ENCODE measurements at places on chromosomes 7 and 10. TPM values are rescaled to one million over a fixed set of nuclear protein-coding genes. Genes with fewer than 3 reads are reported as not detected.
A peak's percentile ranks its signal among the peaks of the same experiment; 100 is the strongest.

- no peak for DNase-seq
- no peak overlapping the region for H3K27ac ChIP-seq
- peaks cover 20% of the 10 kb centered on the region for H3K36me3 ChIP-seq
- H3K4me3 ChIP-seq: no peak overlapping the region
Observed at GRCh38 chr7:149296368-149296767, 34.4 kb downstream of the ZNF783 start.

DNA sequence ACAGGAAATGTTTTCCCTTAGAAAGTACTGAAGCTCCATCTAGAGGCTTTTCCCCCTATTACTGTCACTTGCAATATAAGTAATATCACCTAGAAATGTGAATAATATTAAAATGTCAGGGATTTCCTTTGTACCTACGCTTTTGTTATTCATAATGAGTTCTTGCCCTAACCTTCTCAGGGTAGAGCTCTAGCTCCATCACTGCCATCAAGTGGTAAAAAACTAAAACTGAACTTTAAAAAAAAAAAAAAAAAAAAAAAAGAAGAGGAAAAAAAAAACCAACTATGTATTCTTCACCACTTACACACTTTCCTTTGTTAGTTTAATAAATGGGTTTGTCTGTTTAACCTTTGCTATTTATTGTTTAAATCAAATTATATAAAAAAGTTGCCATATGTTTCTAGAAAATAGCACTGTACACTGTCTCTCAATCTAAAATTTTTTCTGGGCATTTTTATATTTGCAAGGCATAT, 49.9 kb downstream of the DNAJC1 start:
- no peaks in the 10 kb centered on the region for H3K4me1 ChIP-seq
- no peak overlapping the region for H3K4me3 ChIP-seq
- no peak for DNase-seq
- H3K27ac ChIP-seq: no peak overlapping the region

GRCh38 chr7:22895140-22895827, 72.6 kb upstream of the TOMM7 start:
- no peaks in the 10 kb centered on the region for H3K27me3 ChIP-seq
- DNase-seq: no peak
- H3K4me1 ChIP-seq: no peaks in the 10 kb centered on the region
- no peak overlapping the region for H3K27ac ChIP-seq
- H3K36me3 ChIP-seq: no peaks in the 10 kb centered on the region
- no peak overlapping the region for H3K4me3 ChIP-seq

DNA sequence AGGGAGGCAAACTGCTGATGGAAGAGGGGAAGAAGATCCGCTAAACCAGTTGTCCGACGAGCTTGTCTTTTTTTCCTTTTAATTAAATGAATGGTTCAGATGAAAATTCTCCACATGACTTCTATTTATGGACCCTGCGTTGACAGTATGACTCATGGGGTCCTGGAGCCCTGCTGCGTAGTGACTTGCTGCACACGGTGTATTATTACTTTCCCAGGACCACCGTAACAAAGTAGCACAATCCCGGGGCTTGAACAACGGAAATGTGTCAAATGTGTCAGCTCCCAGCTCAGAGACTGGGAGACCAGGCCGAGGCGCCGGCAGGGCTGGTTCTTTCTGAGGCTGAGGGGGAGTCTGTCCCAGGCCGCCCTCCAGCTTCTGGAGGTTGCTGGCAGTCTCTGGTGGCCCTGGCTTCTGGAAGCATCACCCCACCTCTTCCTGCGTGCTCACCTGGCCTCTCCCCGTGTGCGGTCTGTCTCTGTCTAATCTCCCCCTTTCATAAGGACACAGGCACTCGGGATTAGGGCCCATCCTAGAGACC, 33.8 kb upstream of the MNX1 start:
- H3K4me1 ChIP-seq: peaks cover 4% of the 10 kb centered on the region
- DNase-seq: no peak
- peak overlapping the region; percentile 71 for H3K27ac ChIP-seq
- peaks cover 17% of the 10 kb centered on the region for H3K27me3 ChIP-seq

DNA sequence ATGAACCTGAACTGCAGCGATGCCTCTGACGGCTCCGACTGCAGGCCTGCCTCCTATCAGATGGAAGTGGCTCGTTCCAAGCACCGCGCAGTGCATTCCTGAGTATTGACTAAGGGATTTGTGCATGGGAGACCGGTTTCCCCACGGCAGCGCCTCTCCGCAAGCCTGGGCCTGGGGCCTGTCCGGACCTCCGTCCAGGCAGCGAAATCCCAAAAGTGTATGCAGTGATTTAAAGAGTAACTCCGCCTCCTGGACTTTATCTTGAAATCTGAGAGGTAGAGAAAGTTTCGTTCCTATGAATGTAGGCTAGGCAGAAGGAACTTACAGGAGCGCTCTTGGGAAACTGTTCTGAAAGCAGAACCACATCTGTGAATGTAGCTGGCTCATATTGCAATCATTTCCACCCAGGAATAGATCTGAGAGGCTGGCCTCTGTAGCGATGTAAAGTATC, 106.2 kb upstream of the CELF2 start:
- DNase-seq: no peak
- peaks cover 42% of the 10 kb centered on the region for H3K4me1 ChIP-seq
- peak overlapping the region; percentile 63 for H3K4me3 ChIP-seq
- peak overlapping the region; percentile 96 for H3K27ac ChIP-seq
- H3K36me3 ChIP-seq: no peaks in the 10 kb centered on the region

DNA sequence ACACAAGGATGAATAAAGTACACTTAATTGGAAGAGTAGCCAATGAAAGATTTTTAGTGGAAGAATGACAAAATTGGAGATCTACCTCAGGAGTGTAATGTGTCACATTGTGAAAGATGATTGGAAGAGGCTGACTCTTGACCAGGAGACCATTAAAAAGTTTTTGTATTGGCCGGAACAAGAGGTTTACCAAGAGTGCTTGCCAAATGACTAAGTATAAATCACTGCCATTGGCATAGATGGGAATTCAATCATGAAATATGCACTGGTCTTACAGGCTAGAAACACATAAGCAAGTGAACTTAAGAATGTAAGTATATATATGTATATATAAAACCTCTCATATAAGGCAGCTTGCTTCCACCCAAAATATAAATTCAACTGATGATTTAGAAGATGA, 58.7 kb upstream of the TFEC start:
- H3K27ac ChIP-seq: no peak overlapping the region
- peaks cover 5% of the 10 kb centered on the region for H3K27me3 ChIP-seq
- H3K4me3 ChIP-seq: no peak overlapping the region
- H3K36me3 ChIP-seq: no peaks in the 10 kb centered on the region

DNA sequence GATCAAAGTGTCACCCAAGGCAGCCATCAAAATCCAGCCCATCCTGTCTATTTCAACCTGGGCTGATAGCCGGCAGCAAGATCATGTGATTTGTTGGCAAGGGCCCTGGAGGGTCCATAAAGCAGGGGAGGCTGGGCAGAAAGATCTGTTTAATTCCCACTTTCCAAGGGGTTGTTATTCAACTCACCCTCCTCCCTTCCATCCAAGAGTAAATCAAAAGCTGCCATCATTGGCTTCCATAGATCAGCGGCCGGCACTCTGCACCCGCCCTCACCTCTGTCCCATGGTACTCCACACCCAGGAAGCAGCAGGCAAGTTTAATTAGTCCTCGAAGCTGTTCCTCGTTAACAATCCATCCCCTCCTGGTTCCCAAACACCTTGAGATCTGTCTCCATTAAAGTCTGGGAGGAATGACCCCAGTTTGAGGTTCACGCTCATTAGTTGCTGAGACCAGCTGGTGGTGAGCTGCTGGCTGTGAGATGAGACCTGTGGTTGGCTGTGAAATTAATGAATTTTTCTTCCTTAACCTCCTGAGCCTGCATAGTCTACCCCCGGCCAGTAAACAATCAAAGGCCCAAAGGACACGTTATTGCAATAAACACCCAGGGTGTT, 120.6 kb upstream of the CHST15 start:
- H3K4me1 ChIP-seq: peaks cover 18% of the 10 kb centered on the region
- no peak for DNase-seq
- no peak overlapping the region for H3K27ac ChIP-seq
- H3K27me3 ChIP-seq: peaks cover 12% of the 10 kb centered on the region

GRCh38 chr10:24889639-24890038, 62.8 kb downstream of the PRTFDC1 start:
- DNase-seq: no peak
- no peaks in the 10 kb centered on the region for H3K27me3 ChIP-seq
- peaks cover 54% of the 10 kb centered on the region for H3K4me1 ChIP-seq
- H3K27ac ChIP-seq: peak overlapping the region; percentile 89
- H3K36me3 ChIP-seq: no peaks in the 10 kb centered on the region

DNA sequence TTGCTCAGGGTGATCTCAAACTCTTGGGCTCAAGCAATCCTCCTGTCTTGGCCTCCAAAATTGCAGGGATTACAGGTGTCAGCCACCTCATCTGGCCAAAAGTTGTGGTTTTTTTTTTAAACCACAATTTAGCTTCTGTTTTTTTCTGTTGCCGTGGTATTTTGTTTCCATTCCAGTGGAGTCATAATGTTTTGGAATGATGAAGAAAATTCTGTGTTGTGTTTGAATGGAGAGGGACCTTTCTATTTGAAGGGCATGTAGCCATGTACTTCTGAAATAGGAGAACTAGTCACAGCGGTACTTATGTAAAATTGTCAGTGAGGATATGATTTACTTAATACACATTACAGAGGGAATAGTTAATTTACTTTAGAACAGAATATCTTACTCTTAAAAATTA, 201.3 kb downstream of the ARL4A start:
- no peak for DNase-seq
- no peaks in the 10 kb centered on the region for H3K36me3 ChIP-seq
- H3K27me3 ChIP-seq: no peaks in the 10 kb centered on the region
- H3K4me3 ChIP-seq: no peak overlapping the region
- H3K4me1 ChIP-seq: peaks cover 35% of the 10 kb centered on the region
- H3K27ac ChIP-seq: peak overlapping the region; percentile 87

DNA sequence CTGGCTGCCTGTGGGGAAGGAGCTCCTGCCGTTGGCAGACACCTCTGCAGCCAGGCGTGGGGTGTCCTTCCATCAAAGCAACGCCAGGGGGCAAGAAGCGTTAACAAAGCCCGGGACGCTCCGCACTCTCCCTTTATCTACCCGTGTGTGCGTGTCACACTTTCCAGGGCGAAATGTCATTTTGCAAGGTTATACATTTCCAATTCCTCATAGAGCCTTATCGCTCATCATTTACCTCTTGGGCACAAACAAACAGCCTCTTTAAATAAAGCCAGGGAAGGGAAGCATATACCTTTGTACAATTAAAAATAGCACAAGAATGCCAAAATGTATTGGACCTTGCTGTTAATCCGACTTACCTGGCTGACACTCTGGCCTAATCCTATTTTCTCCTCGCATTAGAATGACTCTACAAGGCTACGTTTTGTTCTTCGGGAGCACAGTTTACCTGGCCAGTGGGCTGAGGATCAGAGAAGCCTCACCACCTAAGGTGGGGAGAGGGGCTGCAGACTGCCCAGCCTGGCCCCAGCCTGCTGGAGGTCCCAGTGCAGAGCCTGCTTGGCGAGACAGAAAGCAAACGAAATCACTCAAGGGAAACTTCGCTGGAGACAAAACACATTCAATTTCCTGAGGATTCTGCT, 77.6 kb upstream of the EN2 start:
- H3K27ac ChIP-seq: no peak overlapping the region
- H3K36me3 ChIP-seq: peaks cover 2% of the 10 kb centered on the region
- DNase-seq: peak; percentile 80
- H3K4me1 ChIP-seq: peaks cover 18% of the 10 kb centered on the region
- H3K4me3 ChIP-seq: no peak overlapping the region

GRCh38 chr10:98074315-98074911, 44.0 kb upstream of the CRTAC1 start:
- H3K4me1 ChIP-seq: no peaks in the 10 kb centered on the region
- H3K36me3 ChIP-seq: no peaks in the 10 kb centered on the region
- H3K27ac ChIP-seq: no peak overlapping the region
- no peak overlapping the region for H3K4me3 ChIP-seq

GRCh38 chr7:144728551-144728950, 107.3 kb downstream of the TPK1 start:
- H3K4me1 ChIP-seq: no peaks in the 10 kb centered on the region
- no peak overlapping the region for H3K27ac ChIP-seq
- H3K4me3 ChIP-seq: no peak overlapping the region
- DNase-seq: no peak
- no peaks in the 10 kb centered on the region for H3K27me3 ChIP-seq

DNA sequence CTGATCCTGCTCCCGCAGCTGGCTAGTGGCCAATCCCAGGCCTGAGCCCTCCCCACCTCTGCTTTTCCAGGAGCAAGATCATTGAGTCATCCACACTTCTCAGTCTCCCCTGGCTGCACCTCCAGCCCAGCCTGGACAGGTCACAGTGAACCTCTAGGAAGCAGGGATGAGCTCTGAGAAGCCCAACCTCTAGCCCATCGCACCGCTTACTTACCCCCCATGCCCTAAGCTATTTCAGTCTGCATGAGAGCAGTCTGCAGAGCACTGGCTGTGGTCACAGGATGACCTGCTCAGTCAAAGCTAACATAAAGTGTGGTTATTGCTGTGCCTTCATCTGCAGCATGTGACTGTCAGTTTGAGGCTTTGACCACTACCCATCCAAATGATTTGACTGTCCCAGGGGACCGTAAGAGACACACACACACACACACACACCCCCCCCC, 129.2 kb downstream of the SORBS1 start:
- peaks cover 2% of the 10 kb centered on the region for H3K27me3 ChIP-seq
- no peak overlapping the region for H3K27ac ChIP-seq
- H3K36me3 ChIP-seq: peaks cover 4% of the 10 kb centered on the region
- H3K4me3 ChIP-seq: no peak overlapping the region

GRCh38 chr10:66555061-66555460, 370.8 kb upstream of the LRRTM3 start:
- no peak for DNase-seq
- no peak overlapping the region for H3K27ac ChIP-seq
- no peaks in the 10 kb centered on the region for H3K36me3 ChIP-seq
- peaks cover 14% of the 10 kb centered on the region for H3K4me1 ChIP-seq
- peaks cover 3% of the 10 kb centered on the region for H3K27me3 ChIP-seq

DNA sequence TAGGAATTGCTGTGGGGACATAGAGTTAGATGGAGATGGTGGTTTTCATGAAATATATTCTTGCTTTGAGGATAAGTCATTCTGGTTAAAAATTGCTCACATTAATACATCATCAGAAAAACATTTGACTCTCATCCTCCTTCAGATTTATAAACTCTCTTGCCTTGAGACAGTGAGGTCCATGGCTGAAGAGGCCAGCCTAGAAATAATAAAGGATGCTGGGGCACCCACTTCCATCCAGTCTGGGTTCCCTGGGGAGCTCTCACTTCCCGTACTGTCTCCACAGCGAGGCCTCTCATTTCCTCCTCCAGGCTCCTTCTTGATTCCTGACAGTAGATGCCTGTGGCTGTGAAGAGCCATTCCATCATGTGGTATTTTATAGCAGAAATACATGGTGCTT, 73.3 kb upstream of the PRKG1 start:
- peak overlapping the region; percentile 87 for H3K27ac ChIP-seq
- no peaks in the 10 kb centered on the region for H3K27me3 ChIP-seq
- peaks cover 69% of the 10 kb centered on the region for H3K4me1 ChIP-seq
- H3K4me3 ChIP-seq: peak overlapping the region; percentile 16
- no peaks in the 10 kb centered on the region for H3K36me3 ChIP-seq
- DNase-seq: no peak

GRCh38 chr7:137269240-137269639, 74.3 kb downstream of the PTN start:
- peaks cover 1% of the 10 kb centered on the region for H3K36me3 ChIP-seq
- H3K4me3 ChIP-seq: no peak overlapping the region
- H3K27me3 ChIP-seq: no peaks in the 10 kb centered on the region
- no peaks in the 10 kb centered on the region for H3K4me1 ChIP-seq

The PARP12 gene
- total RNA-seq: 6.8 TPM

The LBX1 gene
- not detected for total RNA-seq

The OR6V1 gene
- total RNA-seq: not detected

Data from chondrocyte (in vitro differentiated cells).